CD4-positive, alpha-beta T cell treated with Interleukin-1 beta for 1 hour (primary cell): ENCODE measurements at places on chromosomes 2 and 18.

DNA sequence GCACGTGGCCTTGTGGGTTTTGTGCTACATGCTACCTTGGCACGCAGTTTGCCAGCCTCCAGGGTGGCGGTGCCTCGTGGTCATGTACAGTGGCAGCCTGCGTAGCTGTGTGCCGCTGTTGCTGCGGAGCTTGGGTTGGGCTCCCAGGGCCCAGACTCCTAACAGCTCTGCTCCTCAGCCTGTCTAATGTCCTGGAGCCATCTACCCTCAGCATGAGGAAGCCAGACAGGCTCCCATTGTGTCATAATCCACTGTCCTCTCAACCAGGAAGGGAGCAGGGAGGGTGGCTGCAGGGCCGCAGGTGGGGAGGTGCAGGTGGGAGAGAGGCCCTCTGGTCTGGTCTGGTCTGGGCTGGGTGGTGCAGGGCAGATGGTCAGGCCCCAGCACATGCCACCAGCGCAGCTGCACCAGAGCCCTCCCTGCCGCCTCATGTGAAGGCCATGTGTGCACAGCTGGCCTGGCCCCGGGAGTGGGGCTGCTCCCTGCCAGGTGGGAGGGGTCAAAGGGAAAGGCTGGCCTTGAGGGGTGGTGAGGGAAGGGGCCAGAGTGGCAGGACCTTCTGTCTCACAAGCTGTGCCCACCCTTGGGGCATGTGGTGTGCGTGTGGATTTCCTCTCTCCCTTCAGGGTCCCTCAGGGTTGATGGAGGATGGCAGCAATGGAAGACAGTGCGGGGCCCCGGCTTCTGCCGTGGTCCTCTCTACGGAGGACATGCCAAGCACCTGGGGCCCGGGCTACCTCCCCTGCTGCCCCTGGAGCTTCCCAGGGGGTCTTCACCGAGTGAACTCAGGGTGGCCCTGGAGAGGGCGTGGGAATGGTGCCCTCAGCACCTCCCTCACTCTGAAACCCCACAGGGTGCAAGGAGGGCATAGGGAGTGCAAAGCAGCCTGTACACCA, 4.8 kb downstream of the ATOH8 start:
- DNase-seq: no peak

- DNase-seq: peak; percentile 31
These were observed 48.7 kb downstream of the IL1RL2 start for GRCh38 chr2:102235491-102235890.

DNA sequence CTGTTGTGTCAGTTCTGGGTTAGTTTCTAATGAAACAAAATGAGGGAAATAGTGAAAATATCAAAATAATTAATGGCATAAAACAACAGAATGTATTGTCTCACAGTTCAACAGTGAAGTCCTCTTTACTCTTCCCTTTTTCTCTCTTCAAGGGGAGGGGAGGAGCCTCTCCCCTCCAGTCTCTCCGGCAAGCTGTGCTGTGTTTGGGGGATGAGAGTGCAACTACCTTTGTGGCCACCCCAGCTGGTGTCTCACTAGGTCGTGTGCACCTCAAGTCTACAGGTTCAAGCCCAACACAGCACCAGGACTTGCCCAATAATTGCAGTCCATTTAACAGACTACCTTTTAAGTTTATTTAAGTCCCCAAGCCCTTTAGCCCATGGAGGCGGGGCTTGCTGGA, 271.7 kb upstream of the DOK6 start:
- DNase-seq: no peak

- no peak for DNase-seq
These were observed 6.2 kb upstream of the STK25 start for GRCh38 chr2:241514553-241514952.

DNA sequence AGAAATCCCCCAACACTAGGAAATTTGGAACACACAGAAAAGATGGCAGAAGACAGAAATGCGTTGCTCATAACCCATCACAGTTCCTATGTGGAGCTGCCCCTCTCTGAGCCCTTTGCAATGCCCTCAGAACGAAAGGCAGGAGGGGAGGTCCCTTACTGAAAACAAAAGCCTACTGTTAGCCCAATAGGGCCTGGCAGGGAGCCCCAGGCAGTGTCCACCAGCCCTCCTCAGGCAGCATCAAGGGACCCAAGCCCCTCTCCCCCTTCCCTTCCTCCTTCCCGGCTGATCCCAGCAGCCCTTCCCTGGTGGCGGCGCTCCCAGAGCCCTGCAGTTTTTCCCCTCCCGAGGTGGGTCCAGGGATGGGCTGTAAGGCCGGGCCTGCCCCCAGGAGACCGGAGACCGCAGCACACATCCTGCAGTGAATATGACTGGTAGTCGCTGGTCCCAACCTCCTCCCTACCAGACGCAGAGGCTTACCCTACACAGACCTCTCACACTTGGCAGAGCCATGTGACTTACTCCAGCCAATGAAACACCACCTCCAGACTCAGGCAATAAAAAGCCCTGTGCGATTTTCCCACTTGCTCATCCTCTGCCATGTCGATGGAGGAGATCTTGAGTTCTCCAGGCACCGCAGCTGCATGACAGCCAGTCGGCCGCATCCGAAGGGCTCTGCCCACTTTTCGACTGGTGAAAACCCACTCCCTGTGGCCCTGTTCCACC, 19.4 kb upstream of the DUSP2 start:
- peak; percentile 75 for DNase-seq

GRCh38 chr2:108349571-108349928, 28.2 kb upstream of the SULT1C4 start:
- DNase-seq: no peak

DNA sequence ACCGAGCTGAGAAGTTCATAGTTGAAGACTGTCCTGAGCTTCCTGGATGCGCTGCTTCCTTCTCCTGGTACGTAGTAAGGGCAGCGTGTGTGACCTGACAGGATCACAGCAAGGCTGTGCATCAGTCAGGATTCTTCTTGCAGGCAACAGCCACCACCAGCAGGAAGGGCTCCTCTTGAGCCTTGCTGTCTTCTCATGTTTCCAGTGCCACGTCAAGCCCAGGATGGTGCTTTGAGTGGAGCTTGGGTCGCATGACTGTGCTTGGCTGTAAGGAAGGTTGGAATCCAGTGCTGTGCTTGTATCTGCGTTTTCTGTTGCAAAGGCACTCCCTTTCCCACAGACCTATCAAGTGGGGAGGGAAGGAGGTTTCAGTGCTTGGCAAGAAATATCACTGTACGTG, 194.3 kb downstream of the LDLRAD4 start:
- DNase-seq: no peak

DNA sequence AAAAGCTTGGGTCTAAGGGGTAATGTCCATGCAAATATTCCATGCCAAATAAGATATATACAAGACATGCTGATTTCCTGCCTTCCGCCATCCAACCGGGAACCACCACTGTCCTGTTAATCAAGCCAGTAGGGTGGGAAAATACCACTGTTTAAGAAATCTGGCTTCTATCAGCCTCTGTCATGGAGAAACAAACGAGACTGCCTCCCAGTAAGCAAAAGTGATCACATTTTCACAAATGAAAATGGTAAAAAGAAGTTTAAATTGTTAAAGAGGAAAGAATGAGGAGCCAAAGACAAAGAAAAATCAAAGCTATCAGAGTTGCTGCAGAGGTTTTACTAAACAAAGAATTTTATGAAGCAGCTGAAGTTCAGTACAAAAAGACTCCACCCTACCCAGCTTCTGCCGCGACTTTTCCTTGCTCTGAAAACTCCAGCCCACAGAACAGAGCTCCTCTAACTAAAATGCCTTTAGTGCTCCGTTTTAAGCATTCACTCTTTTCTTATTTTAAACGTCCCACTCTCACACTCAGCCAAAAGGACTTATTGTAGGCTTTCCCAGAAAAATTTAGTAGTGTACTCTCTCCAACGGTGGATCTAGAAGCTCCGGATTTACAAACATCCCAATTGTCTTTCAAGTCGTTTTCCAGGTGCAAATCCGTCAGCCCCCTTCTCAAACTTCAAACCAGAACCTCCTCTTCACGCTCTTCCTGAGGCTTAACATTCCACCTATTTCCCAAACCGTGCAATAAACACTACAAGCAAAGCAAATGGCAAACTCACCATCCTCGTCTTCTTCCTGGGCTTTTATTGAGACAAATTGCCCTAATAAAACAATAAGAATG, 613 bp downstream of the COL5A2 start:
- DNase-seq: no peak

DNA sequence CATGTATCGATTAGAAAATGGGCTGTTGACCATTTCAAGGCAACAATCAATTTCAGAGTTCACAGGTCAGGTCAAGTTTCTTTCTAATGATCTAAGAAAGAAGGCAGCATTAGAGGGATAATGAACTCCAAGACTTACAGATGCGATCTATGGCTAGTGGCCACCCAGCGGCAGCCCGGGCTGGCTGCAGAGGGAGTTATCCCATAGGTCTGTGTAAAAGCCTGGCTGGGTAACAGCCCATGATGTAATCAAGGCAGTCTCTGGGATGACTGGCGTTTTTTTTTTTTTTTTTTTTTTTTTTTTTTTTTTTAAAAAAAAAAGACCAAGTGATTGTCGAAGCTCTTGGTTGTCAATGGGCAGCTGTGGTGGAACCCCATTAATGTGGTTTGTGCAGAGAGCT, 171.1 kb upstream of the SKOR2 start:
- DNase-seq: no peak

- DNase-seq: no peak
These were observed 90.8 kb upstream of the DLX2 start for GRCh38 chr2:172193331-172194089.

- DNase-seq: no peak
These were observed 94.5 kb downstream of the GYPC start for GRCh38 chr2:126750506-126750905.

DNA sequence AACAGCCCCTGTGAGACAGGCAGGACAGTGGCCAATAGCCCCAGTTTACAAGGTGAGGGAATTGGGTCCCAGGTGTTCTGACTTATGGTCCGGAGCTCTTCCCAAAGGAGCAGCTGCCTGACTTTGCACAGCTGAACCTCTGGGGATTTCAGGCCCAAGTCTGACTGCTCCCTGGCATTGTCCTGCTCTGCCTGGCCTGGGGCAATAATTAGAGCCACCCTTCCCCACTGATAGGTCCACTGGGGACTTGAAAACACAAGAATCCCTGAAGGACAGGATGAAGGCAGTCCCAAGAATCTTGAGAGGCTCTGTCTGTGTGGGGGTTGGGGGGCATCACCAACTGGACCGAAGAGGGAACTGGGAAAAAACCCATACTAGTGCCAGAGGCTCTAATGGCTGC, 3.7 kb upstream of the FEV start:
- DNase-seq: no peak

- no peak for DNase-seq
These were observed 13.3 kb downstream of the SLC66A2 start for GRCh38 chr18:79938196-79938595.

DNA sequence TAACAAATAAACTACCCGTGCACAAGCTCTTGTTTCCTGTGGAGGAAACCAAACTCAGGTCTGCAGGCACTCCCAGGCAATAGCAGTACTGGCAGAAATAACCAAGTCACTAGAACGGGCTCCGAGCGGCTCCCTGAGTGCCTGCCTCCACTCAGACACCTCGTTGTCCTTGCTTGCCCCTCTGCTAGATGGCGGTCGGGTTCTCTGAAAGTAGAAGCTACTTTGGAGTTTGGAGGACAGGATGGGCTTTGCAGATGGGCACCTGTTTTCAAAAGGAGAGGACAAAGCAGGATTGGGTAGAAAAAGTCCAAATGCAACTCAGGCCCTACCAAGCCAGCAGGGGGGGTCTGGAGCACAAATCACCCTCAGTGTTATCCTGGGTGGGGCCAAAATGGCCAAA, 136.4 kb downstream of the LRRC30 start:
- no peak for DNase-seq

DNA sequence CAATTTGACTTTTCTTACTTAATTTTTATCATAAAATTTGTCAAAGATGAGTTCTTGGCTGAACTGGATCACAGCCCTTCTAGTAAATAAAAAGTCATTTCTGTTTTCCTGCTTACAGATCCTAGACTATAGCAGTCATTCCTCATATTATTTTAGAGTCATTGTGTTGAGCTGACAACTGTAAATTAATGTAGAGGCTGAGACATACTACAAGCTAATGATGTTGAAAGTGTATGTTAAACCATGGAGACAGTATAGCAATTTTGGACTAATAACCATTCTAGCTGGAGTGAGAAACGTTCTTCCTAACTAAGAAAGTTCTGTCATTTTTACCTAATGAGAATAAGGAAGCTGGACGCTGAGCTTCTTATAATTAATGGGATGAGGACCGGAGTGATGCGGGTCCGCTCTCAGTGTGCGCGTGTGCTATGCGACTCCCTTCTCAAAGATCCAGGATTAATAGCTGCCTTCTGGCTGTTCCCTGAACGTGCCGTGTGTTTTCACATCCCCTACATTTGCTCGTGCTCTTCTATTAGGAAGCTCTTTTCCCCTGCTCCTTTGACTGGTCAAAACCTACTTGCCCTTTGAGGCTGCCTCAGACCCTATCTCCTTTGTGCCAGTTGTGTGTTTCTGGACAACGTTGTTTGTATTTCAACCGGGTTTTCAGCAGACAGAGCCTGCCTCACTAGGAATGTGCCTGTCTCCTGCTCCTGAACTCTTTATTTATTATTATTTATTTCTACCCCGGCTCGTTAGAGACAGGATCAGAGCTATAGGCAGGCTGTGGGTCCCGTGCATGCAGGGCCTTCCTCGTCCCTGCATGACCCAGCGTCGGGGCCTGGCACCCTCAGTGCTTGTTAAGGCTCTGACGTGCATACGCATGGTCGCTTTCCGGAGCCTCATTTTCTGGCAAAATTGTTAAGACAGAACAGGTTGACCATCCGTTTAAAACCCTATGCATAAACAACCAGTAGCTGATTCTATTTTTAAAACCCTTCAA, 182.6 kb downstream of the DCDC2C start:
- no peak for DNase-seq

- DNase-seq: peak; percentile 46
These were observed 5.6 kb upstream of the IMP4 start for GRCh38 chr2:130336877-130337734.

GRCh38 chr2:234939996-234940395, 11.8 kb upstream of the SH3BP4 start:
- no peak for DNase-seq

DNA sequence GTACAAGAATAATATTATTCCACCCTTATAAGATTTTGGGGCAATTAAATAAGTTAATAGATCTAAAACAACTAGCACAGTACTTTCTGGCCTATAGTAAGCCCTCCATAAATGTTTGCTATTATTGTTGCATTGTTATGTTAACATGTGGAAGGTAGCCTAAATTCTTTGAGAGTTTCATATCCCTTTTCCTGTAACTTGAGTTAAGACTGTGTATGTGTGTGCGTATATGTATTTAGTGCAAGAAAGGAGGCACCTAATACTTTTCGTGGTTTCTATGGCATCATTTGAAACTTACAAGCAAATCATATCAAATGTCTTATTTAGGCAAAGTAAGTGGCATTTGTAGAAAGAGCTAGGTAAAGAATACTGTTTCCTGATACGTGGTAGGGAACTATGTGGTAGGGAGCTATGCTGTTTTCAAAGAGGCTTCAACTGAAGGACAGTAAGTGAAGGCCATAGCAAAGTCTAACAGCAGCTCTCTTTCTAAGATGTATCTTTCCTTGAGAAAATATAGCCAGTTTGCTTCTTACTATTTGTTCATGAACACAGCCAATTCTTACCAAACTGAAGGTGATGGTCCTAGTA, 36.8 kb upstream of the C2orf74 start:
- no peak for DNase-seq

GRCh38 chr2:228927028-228928010, 343.8 kb downstream of the PID1 start:
- DNase-seq: no peak

- no peak for DNase-seq
These were observed 351.6 kb downstream of the EIPR1 start for GRCh38 chr2:3025984-3026383.

- no peak for DNase-seq
These were observed 10.0 kb downstream of the XRCC5 start for GRCh38 chr2:216119146-216119545.

GRCh38 chr2:235594041-235594440, 100.2 kb downstream of the AGAP1 start:
- DNase-seq: peak; percentile 35

- no peak for DNase-seq
These were observed 43.4 kb upstream of the AP1S3 start for GRCh38 chr2:223880796-223881195.
